ENCODE measurements at places on chromosomes 5 and 9. TPM values are rescaled to one million over a fixed set of nuclear protein-coding genes. Genes with fewer than 3 reads are reported as not detected.

The MOB3B gene
- total RNA-seq: 19.6 TPM

The CDKN2B gene
- 6.2 TPM for total RNA-seq

The NIPAL4 gene
- total RNA-seq: not detected

The FGD3 gene
- total RNA-seq: 5.6 TPM

The PCDHGA3 gene
- total RNA-seq: 7.5 TPM

The MCIDAS gene
- not detected for total RNA-seq

The MARVELD2 gene
- total RNA-seq: 4.1 TPM

The FLT4 gene
- total RNA-seq: 15.1 TPM

The SPINK7 gene
- not detected for total RNA-seq

The SPATA31A1 gene
- not detected for total RNA-seq

The EPB41L4A gene
- 39.2 TPM for total RNA-seq

The PWWP2A gene
- 76.2 TPM for total RNA-seq

The TLX3 gene
- total RNA-seq: not detected

The AGXT2 gene
- total RNA-seq: not detected

The FAM193B gene
- 49.9 TPM for total RNA-seq

The MTAP gene
- total RNA-seq: 38.6 TPM

The EFCAB9 gene
- not detected for total RNA-seq

The ANKRD18A gene
- total RNA-seq: 4.6 TPM

The FYB1 gene
- total RNA-seq: 6.3 TPM

The EQTN gene
- 1.2 TPM for total RNA-seq

The CSF2 gene
- not detected for total RNA-seq

The ECSCR gene
- 10.8 TPM for total RNA-seq

The AHRR gene
- 11.5 TPM for total RNA-seq

The WDR36 gene
- total RNA-seq: 48.0 TPM

The GABBR2 gene
- 37.1 TPM for total RNA-seq

The DND1 gene
- 0.60 TPM for total RNA-seq

The TERT gene
- 1.8 TPM for total RNA-seq

The SPEF2 gene
- 31.1 TPM for total RNA-seq

The SLC6A7 gene
- total RNA-seq: 0.11 TPM

The SH3TC2 gene
- 19.6 TPM for total RNA-seq

The GPRIN1 gene
- total RNA-seq: 24.8 TPM

The F2RL2 gene
- 4.0 TPM for total RNA-seq

The RGS7BP gene
- total RNA-seq: 3.8 TPM

The POU5F2 gene
- 8.9 TPM for total RNA-seq

The TNFSF8 gene
- 0.16 TPM for total RNA-seq

The IL3 gene
- total RNA-seq: not detected

The MCC gene
- 127 TPM for total RNA-seq

The PCDHGA8 gene
- total RNA-seq: 10.1 TPM

The TSSK1B gene
- total RNA-seq: 0.38 TPM

The FBP2 gene
- total RNA-seq: 1.0 TPM

The FOXI1 gene
- not detected for total RNA-seq

The ARHGEF37 gene
- total RNA-seq: 19.0 TPM

The GHR gene
- total RNA-seq: 12.9 TPM

The CDH18 gene
- 19.5 TPM for total RNA-seq

The SAPCD2 gene
- 4.3 TPM for total RNA-seq

The DTWD2 gene
- total RNA-seq: 22.2 TPM

The PTGDS gene
- total RNA-seq: 230 TPM

The MYMK gene
- 2.1 TPM for total RNA-seq

The BTNL8 gene
- not detected for total RNA-seq

The RBM18 gene
- 20.3 TPM for total RNA-seq

The SOHLH1 gene
- 0.99 TPM for total RNA-seq

All from camera-type eye (tissue), 1 donor.